ENCODE measurements at places on chromosomes 13 and 19. TPM values are rescaled to one million over a fixed set of nuclear protein-coding genes. Genes with fewer than 3 reads are reported as not detected.

Gene LILRA1
- not detected for total RNA-seq

Gene CLEC17A
- total RNA-seq = not detected

Gene ZNF541
- 0.50 TPM for total RNA-seq

Gene TEKTIP1
- total RNA-seq = not detected

Gene ASF1B
- 18.3 TPM for total RNA-seq

Gene MBD3L2
- not detected for total RNA-seq

Gene KLK14
- not detected for total RNA-seq

Gene CEACAM3
- total RNA-seq = not detected

Gene MEF2B
- total RNA-seq = not detected

All from bladder microvascular endothelial cell (primary cell).